ENCODE measurements at places on chromosomes 2 and 18.

- no peak for DNase-seq
These were observed 87.7 kb upstream of the TGFA start for GRCh38 chr2:70641263-70641784.

DNA sequence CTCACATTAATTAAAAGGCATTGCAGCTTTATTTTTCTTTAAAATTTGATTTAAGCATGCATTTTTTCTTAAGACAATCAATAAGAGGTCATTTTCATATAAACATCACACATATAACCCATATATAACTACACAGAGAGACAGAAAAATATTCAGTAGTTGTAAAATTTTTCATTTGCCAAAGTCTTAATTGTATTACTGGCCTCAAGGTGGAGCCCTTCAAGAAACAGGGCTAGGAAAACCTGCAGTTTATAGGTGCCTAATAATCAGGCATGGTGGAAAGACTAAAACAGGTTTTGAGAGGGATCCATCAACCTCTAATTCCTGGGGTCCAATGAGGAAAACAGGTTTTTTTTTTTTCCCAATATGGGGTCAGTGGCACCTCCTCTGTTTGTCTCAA lies 71.3 kb upstream of the ZNF804A start:
- no peak for DNase-seq

GRCh38 chr2:33532966-33533365 lies 56.5 kb downstream of the RASGRP3 start:
- no peak for DNase-seq

- no peak for DNase-seq
These were observed 20.5 kb downstream of the USP40 start for GRCh38 chr2:233546101-233546500.

- peak; percentile 50 for DNase-seq
These were observed 19.7 kb upstream of the STPG4 start for GRCh38 chr2:47174733-47175361.

- no peak for DNase-seq
These were observed 121.4 kb upstream of the MAP3K20 start for GRCh38 chr2:172953970-172954852.

DNA sequence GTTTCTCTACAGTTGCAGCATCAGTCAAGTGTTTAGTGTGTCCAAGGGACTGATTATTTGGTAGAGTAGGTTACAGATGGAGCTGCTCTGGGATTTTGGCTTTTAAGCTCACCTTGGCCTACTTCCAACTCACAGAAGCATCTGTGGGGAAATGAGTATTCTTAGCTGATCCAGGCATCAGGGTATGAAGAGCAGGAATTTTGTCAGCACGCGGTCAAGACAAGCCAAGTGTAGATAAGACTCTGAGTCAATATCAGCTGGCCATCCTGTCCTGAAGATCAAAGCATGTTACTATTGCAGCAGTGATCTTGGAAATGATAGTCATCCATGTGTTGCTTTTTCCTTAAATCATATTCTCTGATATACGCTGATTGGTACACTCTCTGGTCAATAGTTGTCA lies 24.4 kb downstream of the SERPINB4 start:
- no peak for DNase-seq

GRCh38 chr2:132255714-132256113 lies 94.0 kb upstream of the ANKRD30BL start:
- DNase-seq: no peak

DNA sequence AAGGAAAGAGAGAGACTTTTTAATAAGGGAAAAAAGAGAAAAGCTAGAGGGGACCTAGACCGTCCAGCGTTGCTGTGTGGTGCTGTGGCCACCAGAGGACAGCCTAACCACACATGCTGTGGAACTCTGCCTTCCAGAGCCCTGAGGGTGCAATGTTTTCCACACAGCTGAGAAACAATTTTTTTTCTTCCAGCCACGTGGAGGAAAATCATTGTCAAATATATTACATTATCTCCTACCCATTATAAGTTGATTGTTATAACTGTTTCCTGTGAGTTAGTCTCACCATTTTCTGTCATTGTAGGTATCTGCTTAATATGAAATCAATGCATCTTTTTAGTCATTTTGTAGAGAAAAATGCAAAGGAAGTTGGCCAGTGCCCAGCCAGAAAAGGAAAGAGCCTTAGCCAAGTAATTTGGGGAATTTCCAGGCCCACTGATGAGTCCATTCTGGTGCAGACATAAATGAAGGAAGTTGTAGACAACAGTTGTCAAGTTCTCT lies 5.9 kb upstream of the MRPL19 start:
- DNase-seq: peak; percentile 68

DNA sequence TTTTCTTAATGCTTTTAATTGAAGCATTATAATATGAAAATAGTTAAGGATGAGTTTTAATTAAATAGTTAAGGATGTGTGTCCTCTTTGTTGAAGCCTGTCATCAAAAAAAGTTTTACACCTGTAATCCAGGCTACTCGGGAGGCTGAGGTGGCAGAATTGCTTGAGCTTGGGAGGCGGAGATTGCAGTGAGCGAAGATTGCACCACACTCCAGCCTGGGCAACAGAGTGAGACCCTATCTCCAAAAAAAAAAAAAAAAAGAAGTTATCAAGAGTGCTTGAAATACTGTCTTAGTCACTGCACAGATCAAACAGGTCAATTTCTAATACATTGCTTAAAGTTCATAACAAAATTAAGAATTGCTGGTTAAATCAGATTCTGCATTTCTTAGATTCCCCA lies 193.6 kb downstream of the CD226 start:
- no peak for DNase-seq

DNA sequence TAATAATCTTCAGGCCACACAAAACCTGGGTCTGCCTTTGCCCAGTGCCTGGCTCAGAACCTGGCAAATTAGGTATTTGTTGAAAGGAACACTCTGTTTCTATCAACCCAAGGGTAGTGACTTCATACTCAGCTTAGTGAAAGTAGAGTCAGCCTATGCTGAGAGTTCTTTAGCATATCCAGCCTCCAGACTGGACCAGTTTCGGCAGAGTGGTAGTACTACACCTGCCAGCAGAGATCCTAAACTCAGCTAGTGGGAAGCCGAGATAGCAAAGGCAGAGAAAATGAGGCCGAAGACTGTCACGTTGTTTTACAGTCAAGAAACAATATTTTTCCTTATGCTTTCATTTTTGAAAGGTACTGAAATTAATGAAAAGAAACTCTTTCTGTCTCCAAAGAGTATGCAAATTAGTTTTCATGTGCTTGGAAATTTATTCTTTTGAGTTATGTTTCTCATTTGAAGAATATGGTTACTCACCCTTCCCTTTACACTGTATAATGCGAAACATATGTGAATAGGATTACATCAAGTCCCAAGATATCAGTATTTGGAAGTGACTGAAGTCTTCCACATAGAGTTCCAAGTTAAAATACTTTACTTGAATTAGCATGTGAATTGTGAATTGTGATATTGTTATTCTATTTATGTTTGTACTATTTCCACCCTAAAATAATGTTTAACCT lies 52.2 kb upstream of the UGP2 start:
- no peak for DNase-seq

DNA sequence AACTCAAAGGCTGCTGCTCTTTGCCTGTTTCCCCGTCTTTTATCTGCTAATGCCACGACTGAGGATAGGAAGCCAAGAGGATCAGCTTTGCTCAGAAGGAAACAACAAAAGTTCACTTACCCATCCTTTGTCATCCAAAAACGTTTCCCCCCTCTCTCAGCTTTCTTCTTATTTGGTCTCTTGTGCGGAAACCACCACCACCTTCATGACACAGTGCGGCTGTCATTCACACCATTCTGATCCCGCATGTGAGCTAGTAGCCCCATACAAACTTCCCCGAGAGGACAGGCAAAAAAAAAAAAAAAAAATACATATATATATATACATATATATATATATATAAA lies 656 bp downstream of the LRRTM4 start:
- DNase-seq: no peak

DNA sequence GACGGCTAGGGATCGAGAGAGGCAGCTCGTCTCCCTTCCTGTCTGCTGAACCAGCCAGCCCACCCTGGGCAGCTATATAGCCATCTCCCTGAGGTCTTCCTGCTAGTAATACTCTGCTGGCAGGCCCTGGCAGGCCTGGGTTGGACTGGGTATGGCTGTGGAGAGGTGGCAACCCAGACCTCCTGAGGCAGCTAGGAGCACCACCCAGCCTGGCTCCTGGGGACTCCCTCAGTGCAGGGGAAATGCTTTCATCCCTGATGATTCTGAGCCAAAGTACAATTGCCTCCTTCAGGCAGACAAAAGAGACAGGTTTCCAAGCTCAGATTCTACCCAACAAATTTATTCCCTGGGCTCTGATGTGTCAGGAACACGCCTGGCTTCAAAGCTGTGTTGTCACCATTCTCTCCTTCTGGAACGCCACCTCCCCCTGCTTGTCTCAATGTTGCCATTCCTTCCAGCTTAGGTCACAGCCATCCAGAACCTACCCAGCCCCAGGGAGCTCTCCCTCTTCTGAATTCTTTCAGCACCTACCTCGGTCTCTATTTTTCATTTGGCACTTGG lies 4.7 kb upstream of the DNAJB2 start:
- DNase-seq: no peak

DNA sequence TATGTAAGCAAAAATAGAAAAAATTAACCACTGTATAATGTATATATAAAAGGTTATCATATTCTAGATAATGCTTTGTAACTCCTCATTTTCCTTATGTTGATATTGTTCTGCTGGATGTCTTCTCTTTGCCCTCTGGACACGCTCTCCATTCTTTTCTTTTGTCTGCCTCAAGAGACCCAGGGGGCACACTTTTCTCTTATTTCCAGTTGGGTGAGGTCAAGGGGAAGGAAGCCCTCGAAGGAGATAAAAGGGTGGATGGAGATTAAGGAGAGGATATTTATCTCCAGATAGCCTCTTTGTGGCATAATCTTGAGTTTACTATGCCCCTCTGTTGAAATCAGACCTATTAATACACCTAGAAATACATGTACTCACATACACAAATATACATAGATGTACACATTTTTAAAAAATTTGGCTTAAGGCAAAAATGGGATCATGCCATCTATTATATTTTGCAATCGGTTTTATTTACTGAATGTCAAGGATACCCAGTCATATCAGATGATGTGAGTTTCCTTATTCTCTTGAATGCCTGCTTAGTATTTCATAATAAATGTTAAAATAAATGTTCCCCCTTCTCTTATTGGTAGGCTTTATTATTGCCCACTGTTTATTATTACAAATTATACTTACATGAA lies 65.3 kb downstream of the LCLAT1 start:
- no peak for DNase-seq

DNA sequence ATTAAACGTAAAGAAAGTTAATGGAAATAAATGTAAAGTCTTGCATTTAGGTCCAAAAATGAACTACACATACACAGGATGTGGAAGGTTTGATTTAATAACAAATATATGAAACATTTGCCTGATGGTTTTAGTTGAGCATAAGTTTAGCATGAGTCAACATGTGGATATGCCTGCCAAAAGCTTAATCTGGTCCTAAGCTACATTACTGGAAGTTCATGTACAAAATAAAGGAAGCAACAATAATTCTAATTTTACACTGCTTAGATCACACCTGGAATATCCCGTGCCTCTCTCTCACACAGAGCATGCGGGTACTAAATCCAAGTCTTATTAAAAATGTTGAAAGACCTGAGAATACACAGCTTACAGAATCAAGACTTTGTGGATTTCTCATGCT lies 276.5 kb upstream of the NRP2 start:
- DNase-seq: no peak

GRCh38 chr2:169815849-169816248 lies 8.9 kb downstream of the METTL5 start:
- peak; percentile 22 for DNase-seq

- no peak for DNase-seq
These were observed 19.5 kb downstream of the SLC25A12 start for GRCh38 chr2:171874517-171874916.

DNA sequence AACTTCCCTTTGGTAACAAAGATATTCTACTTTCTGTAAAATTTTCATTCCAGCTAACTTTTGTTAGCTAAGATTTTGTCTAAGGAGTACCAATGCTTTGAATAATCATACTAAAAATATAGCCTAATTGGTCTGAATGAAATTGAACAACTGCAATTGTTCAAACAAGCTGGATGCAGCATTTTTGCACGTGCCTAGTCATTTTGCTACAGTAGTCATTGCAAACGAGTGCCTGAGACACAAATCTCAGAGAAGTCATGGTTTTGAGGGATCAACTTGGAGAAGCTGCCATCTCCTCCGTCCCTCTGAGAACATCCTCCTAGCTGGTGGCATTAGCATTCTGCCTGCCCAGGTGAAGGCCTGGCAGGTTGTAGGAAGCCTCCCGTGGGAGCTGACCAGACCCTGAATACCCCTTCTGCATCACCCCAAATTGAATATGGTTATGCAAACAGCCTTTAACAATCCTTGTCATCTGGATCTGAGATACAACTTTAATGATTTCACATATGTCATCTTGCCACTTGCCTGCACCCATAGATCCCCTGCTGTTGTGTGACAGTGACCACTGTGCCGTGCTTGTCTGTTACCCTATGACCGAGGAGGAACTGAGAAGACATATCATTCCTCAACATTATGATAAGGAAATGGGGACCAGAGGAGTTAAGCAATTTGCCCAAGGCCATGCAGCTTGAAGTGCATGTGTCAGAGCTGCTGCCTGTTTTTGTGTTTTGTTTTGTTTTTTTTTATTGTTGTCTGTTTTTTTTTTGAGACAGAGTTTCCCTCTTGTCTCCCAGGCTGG lies 29.1 kb upstream of the MGAT4A start:
- DNase-seq: peak; percentile 79

DNA sequence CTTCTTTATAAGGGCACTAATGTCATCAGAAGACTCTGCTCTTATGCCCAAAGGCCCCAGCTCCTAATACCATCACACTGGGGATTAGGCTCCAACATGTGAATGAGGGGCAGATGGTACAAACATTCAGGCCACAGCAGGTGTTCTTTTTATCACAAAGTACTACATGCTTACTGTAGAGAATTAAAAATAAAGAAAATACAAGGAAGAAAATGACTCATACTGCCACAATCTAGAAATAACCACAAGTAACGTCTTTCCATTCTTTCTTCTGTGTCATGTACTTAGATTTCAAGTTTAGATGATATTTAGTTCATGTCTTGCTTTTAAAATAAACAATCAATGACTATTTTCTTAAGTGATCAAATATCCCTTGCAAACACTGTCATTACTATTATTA lies 100.3 kb upstream of the NEDD4L start:
- DNase-seq: no peak

DNA sequence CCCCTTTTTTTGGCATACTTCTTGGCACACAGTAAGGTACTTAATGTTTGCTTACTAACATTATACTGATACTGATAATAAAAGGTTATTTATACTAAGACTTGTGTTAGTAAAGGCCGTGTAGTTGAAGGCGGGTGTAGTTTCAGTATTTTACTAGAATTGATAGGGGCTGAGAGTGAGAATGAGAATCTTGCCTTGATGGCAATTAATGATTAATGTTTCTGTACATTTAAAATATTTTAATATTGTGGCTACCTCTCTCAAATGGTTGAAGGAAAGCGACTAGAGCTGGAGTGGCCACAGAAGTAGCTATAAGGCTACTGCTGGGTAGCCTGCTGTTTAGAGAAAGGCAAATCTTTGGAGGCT lies 29.3 kb downstream of the PELI1 start:
- no peak for DNase-seq

- no peak for DNase-seq
These were observed 104.4 kb upstream of the GLI2 start for GRCh38 chr2:120631236-120631635.
